ENCODE measurements at places on chromosomes 11 and 22. TPM values are rescaled to one million over a fixed set of nuclear protein-coding genes. Genes with fewer than 3 reads are reported as not detected.
A peak's percentile ranks its signal among the peaks of the same experiment; 100 is the strongest.

DNA sequence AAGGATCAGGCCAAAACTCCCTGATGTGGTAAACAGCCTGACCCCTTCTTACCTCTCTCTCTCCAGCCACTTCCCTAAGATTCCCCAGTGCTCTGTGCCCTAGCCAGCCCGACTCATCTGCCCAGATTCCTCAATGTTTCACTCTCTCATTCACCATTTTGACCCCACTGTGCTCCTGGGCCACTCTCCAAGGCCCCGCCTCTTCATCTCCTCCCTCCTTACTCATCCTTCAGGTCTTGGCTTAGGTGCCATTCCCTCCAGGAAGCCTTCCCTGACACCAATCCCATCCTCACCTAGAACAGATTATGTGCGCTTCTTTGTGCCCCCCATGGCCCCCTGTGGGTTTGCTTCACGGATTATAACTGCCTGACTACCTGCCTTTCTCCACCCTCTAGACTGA is 13.2 kb downstream of the SLC43A3 start:
- no peak for ATAC-seq

DNA sequence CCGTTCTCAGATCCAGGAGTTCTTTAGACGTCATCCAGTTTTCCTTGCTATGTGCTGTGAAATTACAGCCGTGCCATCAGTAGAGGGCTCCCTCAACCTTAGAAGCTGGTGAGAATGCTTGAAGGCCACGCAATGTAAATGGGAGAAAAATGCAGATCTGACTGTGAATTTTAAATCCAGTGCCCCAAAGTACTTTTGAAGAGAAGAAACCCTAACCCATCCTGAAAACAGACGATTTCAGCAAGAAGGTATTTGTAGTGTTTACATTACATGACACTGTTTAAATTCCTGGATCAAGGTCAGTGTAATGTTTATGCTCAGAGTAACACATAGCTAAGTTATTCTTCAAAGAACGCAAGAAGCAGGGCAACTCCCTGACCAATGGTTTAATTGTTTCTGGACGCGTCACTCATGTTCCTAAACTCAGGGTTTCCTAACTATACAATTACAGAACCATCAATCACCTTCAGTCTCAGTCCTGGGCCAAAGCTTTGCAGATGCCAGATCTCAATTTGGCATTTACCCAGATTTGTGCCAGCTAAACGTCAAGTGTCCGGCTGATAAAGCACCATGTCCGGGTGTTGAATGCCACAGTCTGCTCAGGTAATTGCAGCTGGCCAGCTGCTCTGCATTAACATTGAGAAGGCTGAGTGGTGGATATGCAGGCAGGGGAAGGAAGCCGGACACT is 38.2 kb downstream of the ADAMTS8 start:
- peak; percentile 90 for ATAC-seq

DNA sequence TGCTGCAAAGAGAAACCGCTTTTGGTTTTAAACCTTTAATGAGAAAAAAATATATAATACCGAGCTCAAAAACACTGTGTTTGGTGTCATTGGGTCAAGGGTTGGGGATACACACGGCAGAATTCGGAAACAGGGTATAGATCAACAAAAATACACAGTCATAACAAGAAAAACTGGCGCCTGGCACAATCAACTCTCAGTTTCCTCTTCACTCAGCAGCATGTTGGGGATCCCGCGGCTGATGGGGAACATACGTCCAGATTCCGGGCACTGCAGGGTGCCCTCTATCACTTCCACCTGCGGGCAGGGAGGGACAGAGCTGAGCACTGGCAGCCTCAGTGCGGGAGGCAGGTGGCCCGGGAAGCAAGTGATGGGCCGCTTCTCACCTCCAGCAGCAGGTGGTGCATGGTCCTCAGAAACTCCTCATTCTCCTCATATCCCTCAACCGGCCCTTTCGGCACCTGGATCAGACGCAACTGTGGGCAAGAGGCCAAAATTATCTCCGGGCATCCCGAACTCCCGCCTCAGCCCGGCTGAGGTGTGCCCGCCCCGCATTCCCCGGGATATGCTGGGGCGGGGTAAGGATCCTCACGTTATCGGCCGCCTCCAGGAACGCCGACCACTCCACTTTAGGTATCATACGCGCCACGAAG is 561 bp downstream of the TRMT112 start:
- no peak for ATAC-seq

PATE4 gene
- total RNA-seq: not detected

RAB36 gene
- total RNA-seq: 12.2 TPM

ARFIP2 gene
- total RNA-seq: 52.1 TPM

DNA sequence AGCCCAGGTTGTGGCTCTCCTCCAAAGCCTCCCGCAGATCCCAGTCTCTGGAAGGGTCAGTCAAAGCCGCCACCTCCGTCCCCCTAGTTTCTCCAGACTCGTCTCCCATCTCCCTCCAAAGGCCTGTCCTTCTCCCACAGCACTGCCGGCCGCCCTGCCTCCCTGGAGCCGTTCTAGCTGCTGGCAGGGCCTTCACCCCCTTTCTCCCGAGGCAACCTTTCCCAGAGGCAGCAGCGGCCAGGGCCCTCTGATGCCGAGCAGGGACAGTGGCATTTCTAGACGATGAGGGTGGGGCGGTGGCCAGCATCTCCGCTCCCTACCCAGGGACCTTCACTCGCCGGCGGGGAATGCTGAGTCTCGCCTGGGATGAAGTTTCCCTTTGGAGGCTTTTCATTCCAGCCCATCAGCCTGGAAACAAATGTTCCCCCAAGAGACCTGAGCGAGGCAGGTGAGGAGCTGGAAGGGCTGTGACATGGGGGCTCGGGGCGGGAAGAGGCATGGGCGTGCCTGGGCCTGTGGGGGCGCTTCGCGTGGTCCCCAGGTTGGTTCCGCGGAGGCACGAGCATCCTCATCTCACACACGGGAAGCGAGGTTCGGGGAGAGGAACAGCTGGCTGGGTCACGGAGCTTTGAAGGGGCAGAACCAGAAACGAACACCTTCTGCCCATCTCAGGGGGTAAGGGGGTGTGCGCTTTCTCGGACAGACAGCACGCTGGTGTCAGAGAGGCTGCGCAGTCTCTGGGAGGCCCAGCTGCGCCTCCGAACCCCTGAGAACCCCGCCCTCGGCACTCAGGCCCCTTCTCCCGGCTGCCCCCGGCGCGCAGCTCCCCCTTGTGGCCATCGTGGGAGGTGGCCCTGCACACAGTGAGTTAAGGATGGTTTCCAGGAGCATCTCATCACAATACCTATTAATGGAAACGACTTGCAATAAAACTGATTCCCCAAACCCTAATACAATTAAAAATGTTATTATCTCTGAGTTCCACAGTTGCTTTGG is 18.1 kb upstream of the KLHL35 start:
- ATAC-seq: no peak

DNA sequence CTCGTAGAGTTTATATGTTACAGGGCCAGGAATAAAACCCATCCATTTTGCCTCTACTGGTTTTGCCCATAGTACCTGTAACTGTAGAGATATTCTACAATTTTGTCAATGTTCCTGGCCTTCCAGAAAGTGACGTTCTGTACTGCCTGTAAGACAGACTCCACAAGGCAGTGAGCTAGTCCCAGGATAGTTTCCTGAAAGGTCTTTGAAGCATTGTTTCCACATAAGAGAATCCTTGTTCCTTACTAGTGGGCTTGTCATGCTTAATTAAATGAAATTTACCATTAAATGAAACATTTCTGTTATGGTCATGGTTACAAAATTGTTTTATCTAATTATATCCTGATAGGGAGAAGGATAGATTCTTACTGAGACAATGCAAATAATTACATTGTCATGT is 80.4 kb downstream of the HSD17B12 start:
- ATAC-seq: no peak

DNA sequence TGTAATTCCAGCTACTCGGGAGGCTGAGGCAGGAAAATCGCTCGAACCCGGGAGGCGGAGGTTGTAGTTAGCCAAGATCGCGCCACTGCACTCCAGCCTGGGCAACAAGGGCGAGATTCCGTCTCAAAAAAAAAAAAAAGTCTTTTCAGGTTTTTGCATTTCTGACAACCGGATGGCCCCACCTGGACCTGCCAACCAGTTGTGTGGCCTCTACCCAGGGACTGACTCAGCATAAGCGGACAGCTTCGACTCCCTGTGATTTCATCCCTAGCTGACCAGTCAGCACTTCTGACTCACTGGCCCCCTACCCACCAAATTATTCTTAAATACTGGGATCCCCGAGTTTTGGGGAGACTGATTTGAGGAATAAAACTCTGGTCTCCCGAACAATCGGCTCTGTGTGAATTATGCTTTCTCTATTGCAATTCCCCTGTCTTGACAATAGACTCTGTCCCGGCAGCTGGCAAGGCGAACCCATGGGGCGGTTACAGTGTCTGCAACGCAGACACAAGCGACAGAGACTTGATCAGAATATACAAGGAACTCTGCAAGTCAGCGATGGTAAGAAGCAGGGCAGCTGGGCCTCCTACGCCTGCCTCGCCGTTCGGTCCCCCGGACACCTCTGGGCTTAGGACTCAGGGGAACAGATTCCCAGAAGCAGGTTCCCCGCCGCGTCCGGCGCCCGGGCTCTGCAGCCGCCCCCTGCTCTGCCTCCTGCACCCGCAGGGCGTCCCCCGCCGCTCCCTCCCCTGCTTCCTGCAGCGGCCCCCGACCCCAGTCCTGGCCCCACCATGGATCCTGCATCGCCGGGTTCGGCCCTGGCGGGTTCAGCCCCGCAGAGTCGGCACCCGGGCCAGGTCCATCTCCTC is 741 bp upstream of the TALDO1 start:
- ATAC-seq: peak; percentile 44

DNA sequence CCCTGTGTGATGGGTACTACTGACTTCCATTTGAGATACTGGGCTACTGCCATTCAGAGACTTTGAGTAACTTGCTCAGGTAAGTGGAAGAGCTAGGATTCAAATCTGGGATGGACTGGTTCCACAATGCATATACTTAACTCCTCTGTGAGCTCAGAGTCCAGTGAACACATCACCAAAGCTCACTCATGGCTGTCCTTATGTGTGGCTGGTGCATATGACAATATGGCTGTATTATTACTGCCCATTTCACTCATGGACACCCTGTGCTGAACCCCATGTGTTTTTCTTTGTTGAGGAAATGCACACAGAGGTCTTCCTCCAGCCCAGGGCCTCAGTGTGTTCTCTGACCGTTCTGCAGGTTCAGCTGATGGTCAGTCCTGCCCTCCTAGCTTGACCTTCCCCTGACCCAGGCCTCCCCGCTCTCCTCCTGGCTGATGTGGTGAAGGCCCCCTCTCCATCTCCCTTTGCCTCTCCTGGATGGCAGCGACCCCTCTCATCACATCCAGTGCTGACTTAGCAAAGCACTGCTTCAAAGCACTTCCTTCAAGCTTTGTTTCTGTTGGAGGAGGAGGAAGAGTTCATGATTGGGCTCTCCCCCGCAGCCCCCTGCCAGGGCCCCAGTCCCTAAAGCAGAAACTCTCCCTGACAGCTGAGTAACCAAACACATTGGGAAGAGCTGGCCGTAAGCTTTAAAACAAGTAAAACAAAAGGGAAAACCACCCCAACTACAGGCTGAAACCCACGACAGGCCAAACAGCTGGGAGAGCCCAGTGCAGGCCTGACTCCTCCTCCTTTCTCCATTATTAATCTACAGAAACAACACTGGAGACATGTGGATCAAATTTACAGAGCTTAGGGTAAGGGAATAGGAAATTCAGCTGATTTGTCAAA is 101.2 kb downstream of the NAT10 start:
- ATAC-seq: no peak

CCDC81 gene
- total RNA-seq: 3.7 TPM

GRCh38 chr22:29987137-29987536 is 93.1 kb upstream of the HORMAD2 start:
- no peak for ATAC-seq

- no peak for ATAC-seq
These were observed 10.9 kb upstream of the NAALADL1 start for GRCh38 chr11:65069217-65069616.

- ATAC-seq: peak; percentile 66
These were observed 24.7 kb downstream of the LAYN start for GRCh38 chr11:111565114-111565720.

GRCh38 chr11:17414317-17414737 is 25.9 kb upstream of the KCNJ11 start:
- no peak for ATAC-seq

NXPE1 gene
- not detected for total RNA-seq

DNA sequence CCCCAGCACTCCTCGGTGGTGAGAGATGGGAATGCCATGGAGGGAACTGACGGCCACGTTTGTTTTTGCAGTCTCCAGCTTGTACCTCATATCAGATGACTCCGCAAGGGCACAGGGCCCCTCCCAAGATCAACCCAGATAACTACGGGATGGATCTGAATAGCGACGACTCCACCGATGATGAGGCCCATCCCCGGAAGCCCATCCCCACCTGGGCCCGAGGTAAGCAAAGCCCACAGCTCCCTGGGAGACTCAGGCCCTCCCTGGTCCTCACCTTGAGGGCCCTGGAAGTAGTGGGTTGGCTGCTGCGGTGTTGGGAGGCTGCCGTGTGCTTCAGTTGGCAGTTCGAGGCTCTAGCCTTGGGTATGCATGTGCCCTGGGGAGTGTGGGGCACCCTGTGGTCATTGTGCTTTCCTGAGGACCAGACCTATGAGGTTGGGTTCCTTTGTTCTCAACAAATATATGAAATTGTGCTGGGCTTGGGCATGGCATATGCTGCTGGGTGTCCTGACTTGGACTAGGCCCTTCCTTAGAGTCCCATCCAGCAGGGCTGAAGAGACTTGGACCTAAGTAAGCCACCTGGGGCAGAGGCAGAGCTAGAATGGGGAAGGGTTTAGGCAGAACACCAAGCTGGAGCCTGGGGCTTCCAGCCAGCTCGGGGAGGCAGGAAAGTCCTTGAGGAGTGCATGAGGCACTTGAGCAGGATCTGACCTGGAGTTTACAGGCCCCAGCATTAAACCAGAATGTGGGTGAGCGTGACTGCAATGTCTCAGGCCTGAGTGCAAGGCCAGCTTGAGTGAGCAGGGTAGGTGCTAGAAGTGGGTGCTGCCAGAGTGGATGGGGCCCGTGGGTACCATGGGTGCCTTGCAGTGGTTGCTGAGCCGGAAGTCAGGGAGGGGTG is 26.4 kb downstream of the INCENP start:
- ATAC-seq: no peak

C1QTNF5 gene
- 44.9 TPM for total RNA-seq

All from gastroesophageal sphincter (tissue), 4 donors.